Stimulated activated CD4-positive, alpha-beta T cell treated with anti-CD3 and anti-CD28 coated beads, Interleukin-1b, Interleukin-23, amount 100 ng/mL, for 48 hours (primary cell): ENCODE measurements at places on chromosomes 1 and 21.
A peak's percentile ranks its signal among the peaks of the same experiment; 100 is the strongest.

GRCh38 chr1:54376430-54377039, 29.7 kb downstream of the SSBP3 start:
- peak; percentile 39 for DNase-seq

GRCh38 chr1:109350655-109351054, 43.8 kb upstream of the MYBPHL start:
- DNase-seq: no peak

DNA sequence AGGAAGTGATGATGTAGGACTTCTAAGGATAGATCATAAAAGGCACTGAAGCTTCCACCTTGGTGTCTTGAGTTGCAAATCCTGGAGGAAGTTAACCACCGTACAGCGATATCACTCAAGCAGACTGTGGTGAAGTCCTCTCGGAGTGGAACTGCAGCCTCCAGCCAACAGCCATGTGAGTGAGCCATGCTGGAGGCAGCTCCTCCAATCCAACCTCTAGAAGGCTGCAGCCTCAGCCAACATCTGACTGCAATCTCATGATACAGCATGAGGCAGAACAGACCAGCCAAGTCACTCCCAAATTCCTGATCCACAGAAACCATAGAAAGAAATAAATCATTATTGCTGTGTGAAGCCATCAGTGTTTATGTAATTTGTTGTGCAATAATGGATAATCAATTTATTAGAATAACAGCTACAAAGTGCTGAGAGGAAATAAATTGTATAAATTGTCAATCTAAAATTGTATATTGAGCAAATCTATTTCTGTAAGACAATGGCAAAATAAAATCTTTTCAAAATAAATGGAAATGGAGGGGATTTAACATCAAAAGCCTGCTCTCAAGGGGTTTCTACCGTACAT, 65.0 kb downstream of the PRSS38 start:
- no peak for DNase-seq

DNA sequence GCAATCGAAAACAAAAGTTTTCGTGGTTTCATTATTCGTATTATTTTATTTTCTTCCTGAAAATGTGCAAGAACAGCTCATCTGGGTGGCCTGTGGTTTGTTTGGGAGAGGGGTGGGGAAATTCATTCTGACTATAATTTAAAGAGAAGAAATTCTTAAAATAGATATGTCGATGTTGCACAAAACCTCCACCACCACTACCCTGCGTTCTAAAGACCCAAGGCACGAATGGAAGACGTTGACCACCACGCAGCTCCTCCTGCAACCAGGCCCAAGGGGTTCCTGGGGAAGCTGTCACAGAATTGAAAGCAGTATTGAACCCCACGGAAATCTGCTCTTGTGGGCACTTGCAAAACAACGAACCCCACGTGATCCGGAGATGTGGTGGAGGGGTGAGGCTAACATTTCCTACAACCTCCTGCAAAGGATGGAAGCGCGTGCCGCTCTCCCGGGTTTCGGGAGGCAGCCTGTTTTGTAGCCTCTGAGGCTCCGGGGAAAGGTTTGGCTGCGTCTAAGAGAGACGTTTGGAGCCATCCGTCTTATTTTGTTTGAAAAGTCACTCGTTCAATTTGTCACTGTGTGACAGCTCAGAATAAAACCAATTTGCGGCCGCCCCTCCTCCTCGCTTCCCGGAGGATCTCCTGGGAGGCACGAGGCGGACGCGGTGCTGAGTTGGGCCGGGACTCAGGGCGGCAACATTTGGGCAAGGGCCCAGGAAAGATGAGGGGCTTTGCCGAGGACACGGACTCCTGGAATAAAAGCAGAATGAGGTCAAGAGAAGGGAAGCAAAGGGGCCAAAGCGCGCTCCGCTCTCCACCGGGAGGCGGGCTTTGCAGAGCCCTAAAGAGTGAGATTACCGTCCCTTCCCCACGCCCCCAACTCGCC, 810 bp upstream of the HLX start:
- no peak for DNase-seq

DNA sequence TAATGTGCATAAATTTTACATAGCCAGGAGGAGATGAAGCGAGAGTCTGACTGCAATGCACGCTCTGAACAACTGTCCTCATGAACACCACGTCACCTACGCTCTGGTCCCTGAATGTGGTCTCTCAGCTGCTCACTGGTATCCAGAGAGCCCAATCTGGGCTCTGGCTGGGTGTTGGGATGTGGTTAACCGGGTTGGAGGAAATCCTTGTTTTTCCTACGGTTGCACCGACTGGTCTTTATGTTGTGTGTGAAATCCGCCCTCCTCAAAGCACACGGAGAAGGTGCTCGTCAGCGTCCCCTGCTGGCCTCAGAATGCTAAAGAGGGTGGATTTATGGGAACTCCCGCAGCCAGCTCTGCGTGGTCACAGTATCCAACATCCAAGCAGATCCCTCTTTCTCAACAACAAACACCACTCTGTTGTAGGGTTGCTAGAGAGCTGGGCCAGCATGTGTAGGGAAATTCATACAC, 51.8 kb upstream of the FAM89A start:
- peak; percentile 10 for DNase-seq

GRCh38 chr1:186418503-186418902, 42.4 kb downstream of the PDC start:
- DNase-seq: no peak
